Heart right ventricle (tissue), 16 donors: ENCODE measurements at places on chromosomes 1 and 21. TPM values are rescaled to one million over a fixed set of nuclear protein-coding genes. Genes with fewer than 3 reads are reported as not detected.

PROX1 gene
- polyA plus RNA-seq = 2.5 TPM

SIPA1L2 gene
- polyA plus RNA-seq = 39.3 TPM

- no peak for DNase-seq
These were observed 499.6 kb upstream of the C1orf87 start for GRCh38 chr1:60573121-60573520.

DNA sequence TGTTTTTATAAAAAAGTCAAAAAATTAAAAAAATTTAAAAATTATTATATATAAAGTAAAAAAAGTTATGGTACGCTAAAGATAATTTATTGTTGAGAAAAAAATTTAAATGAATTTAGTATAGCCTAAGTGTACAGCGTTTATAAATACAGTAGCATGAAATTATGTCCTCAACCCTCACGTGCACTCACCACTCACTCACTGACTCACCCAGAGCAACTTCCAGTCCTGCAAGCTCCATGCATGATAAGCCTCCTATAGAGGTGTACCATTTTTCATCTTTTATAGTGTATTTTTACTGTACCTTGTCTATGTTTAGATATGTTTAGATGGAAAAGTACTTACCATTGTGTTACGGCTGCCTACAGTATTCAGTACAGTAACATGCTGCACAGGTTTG is 5.1 kb downstream of the DISC1 start:
- no peak for DNase-seq

- no peak for DNase-seq
These were observed 58.5 kb downstream of the UBR4 start for GRCh38 chr1:19151537-19151936.

GRCh38 chr1:48285525-48285924 is 63.0 kb downstream of the SLC5A9 start:
- no peak for DNase-seq
